ENCODE measurements at places on chromosomes 4 and X. TPM values are rescaled to one million over a fixed set of nuclear protein-coding genes. Genes with fewer than 3 reads are reported as not detected.
A peak's percentile ranks its signal among the peaks of the same experiment; 100 is the strongest.

DNA sequence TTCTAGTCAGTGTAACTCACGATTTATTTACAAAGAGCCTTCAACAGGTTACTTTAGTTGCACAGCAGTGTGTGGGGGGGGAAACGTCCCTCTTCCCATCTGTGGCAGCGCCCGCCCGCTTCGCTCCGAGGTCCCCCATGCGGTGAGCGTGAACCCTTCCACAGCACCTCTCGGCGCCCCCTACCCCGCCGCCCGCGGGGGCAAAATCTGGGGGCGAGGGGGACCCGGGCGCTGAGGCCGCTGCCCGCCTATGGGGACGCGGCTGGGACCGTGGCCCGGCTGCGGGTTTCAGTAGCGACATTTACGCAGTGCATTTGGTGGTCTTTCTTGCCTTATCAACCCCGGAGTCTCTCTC is 6.4 kb downstream of the NKX6-1 start:
- DNase-seq: no peak

DNA sequence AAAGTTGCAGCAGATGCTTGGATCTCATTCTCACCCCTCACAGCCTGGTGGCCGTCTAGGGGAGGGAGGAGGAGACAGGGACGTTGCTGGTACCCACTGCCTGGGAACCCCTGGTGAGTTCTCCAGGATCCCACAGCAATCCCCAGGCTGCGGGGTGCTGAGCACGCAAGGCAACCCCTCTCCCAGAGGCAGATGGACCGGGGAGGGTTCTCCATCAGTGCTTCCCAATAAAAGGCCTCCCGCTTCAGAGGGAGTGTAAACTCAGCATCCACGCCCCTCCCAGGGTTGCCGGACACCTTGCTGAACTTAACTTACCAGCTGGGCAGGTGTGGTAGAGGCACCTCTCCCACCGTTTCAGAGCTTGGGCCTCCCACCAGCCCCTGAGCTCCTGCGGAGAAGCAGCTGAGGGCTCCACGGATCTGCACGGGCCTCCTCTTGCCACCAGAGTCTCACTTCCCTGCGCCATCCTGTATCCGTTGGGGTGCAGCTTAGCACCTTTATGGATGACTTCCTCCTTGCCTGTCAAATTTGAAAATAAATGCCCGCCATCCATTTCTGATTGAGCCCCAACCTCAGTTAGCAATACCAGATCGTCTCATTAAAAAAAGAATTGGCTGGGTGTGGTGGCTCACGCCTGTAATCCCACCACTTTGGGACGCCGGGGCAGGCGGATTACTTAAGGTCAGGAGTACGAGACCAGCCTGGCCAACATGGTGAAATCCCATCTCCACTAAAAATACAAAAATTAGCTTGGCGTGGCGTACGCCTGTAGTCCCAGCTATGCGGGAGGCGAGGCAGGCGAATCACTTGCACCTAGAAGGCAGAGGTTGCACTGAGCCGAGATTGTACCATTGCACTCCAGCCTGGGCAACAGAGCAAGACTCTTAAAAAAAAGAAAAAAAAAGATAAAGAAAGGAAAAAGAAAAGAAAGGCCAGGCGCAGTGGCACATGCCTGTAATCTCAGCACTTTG is 14.8 kb upstream of the TBC1D14 start:
- DNase-seq: no peak

ABLIM2 gene
- 3.8 TPM for total RNA-seq

DNA sequence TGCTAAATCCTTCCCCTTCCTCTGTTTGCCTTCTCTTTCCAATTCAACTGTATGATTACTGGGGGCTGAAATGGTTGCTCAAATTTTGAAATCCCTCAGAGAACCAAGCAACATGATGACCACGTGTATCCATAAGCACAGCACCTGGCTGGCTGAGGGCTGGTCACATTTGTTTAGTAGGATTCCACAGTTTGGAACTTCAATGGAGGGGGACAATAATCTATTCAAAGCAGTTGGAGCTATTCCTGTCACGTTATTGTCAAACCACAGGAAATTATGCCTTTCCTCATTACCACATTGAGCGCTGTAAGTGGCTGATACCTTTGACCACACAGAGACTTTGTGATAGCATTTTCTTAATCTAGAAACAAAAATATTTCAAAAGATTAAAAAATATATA is 7.0 kb downstream of the TMSB4X start:
- DNase-seq: no peak

DNA sequence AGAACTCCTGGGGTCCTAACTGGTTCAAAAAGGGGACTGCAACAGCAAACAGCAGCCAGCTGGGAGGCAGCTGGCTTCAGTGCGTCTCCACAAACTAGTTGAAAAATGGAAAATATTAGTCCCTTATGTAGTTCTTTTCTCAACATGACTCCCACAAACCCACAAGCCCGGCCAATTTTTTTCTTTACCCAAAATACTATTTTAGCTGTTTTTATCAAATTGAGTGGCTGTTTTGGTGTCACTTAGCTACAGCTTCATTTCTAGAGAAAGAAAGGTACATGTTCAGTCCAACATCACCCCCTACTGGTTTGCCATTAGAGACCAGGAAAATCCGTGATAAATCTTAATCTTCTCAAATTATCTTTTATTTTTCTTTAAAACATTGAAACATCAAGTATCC is 97.2 kb downstream of the GUCY2F start:
- DNase-seq: peak; percentile 32

GRCh38 chrX:16665089-16665488 is 15.1 kb downstream of the S100G start:
- no peak for DNase-seq

GRCh38 chrX:12563121-12563520 is 228.1 kb upstream of the PRPS2 start:
- no peak for DNase-seq

TRAM1L1 gene
- total RNA-seq: 5.0 TPM

- DNase-seq: no peak
Measured at GRCh38 chrX:115940348-115940747, 230.2 kb upstream of the AGTR2 start.

SPANXD gene
- total RNA-seq: not detected

DNA sequence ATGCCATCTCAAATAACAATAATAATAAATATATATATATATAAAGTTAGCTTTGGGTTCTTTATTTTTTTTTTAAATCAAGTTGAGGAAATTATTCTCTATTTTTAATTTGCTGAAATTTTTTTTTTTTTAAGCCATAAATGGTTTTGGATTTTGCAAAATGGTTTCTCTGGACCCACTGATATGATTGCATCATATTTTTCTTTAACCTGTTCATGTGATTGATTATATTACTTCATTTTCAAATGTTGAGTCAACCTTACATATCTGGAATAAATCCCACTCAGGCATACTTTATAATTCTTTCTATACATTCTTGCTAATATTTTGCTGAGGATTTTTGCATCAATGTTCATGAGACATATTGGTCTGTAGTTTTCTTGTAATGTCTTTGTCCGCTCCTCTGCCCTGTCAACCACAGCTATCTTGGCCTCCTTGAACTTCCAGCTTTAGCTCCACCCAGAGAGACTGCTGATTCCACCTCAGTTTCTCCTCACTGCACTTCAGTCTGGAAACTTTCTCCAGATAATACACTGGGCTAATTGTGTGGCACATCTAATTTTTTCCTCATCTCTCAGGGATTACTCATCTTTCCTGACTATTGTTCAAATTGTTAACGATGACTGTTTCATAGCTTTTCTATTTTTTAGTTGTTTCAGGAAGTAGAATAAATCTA is 160.9 kb upstream of the GIMD1 start:
- no peak for DNase-seq

SMR3B gene
- not detected for total RNA-seq

DNA sequence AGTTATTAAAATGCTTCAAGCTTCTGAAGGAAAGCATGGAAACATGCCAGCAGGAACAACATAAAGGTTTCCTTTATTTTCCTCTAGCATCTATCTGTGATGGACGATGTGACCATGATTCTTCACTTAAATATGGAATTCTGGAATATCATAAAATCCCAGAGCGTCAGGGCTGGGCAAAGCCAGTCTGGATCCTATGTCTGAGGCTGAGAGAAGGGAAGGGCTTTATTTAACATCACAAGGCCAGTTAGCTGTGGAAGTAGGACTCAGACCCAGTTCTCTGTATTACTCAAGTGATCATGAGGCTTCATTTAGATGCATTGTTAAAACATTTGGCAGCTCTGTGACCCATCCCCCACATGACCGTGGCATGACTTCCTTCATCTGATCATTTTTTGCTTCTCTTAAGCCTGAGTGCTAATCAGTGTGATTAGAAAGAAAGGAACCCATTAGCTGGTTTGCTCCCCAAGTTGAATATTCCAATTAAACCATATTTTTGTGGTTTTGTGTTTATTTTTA is 40.9 kb upstream of the EOLA2 start:
- DNase-seq: no peak

RNF128 gene
- total RNA-seq: not detected

DNA sequence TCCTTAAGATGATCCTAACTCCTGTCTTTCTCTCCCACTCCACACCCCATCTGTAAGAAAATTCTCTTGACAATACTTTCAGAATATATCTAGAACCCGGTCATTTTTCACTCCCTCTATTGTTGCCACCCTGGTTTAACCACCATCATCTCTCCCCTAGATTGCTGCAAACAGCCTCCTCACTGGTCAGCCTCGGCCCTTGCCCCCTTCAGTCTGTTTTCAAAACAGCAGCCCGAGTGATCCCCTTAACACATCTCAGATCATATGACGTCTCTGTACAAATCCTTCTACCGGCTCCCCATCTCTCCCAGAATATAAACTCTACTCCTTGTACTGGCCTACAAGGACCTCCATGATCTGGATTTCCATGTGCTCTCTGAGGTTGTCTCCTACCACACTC is 35.2 kb upstream of the F9 start:
- DNase-seq: no peak

DNA sequence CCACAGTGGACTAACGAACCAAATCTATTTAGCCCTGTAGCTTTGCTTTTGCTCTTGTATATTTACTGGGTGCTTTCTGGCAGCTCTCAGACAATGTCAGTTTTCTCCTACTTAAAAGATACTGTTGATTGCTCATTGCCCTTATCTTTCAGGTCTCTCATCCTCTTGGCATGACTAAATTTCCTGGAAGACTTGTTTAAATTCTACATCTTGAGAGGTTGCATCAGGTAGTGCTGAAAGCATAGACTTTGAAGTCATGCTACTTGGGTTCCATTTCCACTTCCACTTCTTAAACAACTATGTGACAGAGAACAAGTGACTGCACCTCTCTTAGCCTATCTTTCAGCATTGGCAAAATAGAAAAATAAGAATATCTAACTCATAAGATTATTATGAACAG is 8.4 kb downstream of the TDO2 start:
- DNase-seq: no peak

XAGE2 gene
- not detected for total RNA-seq

TREX2 gene
- total RNA-seq: 1.6 TPM

DNA sequence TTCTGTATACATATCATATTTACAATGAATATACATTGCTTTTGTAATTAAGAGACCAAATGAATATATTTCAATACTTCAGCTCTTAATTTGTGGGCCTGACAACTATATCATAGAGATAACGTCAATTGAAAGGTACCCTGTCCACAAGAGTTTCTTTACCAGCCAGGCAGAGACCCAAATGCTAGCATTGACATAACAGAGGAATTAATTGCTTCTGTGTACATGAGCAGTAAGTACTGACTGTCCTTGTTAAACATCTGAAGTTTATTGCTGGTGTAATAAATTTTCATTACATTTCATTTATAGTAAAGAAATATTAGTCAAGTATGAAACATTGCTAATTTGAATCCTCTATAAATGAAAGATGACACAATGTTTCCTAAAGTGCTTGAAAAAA is 910.8 kb downstream of the CCSER1 start:
- DNase-seq: no peak

COL25A1 gene
- total RNA-seq: 39.3 TPM

ZCCHC18 gene
- total RNA-seq: 9.3 TPM

MEPE gene
- total RNA-seq: not detected

GRCh38 chrX:44871931-44872820 is 812 bp upstream of the KDM6A start:
- DNase-seq: no peak

- no peak for DNase-seq
Measured at GRCh38 chr4:77100234-77100633, 24.4 kb upstream of the CCNI start.

SH3TC1 gene
- total RNA-seq: 2.7 TPM

GRCh38 chr4:3111461-3111860 is 37.0 kb downstream of the HTT start:
- DNase-seq: no peak

DNA sequence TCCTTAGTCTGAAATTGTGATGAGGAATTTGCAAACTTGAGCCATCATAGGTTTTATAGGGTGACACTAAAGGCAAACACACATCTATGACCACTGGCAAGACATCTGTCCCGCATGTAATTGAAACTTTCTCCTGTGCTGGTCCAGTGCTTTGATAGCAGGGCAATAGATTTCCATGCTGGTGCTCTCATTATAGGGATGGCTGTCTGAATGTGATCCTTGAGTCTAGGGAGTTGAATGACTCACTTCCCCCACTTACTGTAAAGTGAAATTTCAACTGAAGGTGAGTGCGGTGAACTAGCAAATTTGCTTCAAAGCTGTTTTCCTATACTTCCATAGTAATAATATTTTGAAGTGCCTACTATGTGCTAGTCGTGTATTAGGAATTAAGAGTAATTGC is 1630.0 kb downstream of the STIM2 start:
- no peak for DNase-seq

DNA sequence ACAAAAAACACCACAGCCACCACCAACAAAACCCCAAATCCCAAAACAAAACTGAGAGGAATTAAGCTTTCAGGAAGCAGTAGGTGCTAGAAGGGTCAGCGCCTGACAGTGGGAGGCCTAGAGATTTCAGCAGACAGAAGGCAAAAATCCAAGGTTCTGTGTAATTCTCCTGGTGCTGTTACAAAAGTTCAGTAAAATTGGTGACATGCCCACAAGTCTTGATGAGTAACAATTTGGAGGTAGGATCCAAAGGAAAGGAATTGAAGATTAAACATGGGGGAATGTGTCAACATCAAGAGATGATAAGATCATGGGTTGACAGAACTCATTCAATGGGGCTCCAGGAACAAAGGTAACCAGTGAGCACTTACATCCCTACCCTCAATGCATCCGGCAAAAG is 653.8 kb upstream of the CPEB2 start:
- no peak for DNase-seq

PRR32 gene
- total RNA-seq: not detected

DNA sequence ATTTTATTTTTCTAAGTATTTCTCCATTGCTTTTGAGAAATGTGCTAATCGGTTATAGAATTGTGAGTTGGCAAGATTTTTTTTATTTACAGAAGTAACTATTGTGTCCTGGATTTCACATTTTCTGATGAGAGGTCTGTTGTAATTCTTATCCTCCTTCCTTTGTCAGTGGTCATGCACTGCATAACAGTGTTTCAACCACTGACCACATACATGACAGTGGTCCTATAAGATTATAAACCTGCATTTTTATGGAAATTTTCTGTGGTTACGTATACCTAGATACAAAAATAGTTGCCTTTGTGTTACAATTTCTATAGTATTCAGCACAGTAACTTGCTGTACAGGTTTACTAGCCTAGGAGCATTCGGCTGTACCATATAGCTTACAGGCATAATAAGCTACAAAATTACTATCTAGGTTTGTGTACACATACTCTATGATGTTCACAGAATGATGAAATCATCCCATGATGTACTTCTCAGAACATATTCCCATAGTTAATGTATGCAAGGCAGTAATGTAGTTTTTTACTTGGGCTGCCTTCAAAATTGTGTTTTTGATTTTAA is 47.8 kb downstream of the APELA start:
- no peak for DNase-seq

GRCh38 chr4:1376841-1377605 is 29.2 kb downstream of the NKX1-1 start:
- DNase-seq: no peak

- peak; percentile 59 for DNase-seq
Measured at GRCh38 chrX:53284684-53285447, 3.5 kb upstream of the IQSEC2 start.

- no peak for DNase-seq
Measured at GRCh38 chr4:5389756-5390310, 318.5 kb downstream of the EVC2 start.
